ENCODE measurements at places on chromosomes 13 and 19.
A peak's percentile ranks its signal among the peaks of the same experiment; 100 is the strongest.

DNA sequence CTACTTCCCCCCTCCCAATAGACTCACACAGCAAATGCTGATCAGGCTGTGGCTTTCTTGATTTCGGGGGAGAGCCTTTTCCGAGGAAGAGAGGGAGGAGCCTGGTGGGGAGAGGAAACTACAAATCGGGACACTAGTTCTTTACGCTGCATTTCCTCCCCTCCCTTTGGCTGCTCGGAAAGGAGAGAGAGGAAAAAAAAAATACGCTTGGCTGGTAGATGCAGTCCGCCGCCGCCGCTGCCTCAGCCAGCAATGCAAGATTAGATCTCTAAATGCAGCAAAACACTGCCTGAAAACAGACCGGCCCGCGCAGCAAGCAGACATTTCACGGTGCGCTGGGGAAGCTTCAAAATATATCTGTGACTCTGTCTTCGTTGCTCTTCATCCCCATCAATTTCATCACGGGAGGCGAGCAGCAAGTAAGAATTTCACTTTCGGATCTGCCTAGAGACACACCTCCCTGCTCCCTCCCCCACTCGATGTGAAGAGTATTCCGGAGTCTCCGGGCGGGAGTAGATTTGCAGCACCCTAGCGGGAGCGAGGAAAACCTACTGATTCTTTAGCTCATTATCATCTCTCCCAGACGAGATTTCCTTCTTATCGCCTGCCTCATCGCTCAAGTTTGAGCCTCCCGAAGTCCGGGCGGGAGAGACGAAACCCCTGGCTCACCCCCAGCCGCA lies at the start of gene PCDH17:
PCDH17 (plus strand) TSS at position 149 of the 680 bp plus-strand sequence. CDS start 803 bp downstream, outside the sequence.
- peak; percentile 8 for DNase-seq

- DNase-seq = peak; percentile 82
Observed at GRCh38 chr19:771332-771785, 20.4 kb downstream of the MISP start.

DNA sequence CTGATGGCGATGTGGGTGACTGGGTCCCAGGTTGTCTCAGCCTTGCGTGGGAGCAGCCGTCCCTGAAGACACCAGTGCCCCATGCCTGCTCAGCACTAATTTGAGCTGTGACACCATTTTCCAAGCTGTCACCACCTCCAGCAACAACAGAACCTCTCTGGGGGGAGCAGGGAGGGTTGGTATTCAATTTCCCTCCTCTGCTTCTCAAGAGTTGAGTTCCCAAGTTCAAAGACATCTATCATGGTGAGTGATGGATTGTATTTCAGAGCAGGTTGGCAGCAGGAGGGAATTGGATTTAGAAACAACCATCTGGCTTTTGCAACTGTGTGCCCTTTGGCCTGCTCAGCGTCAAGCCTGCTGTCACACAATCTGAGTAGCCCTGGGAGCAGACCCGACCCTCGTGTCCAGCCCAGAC lies 46.9 kb upstream of the UQCRFS1 start:
- no peak for DNase-seq

DNA sequence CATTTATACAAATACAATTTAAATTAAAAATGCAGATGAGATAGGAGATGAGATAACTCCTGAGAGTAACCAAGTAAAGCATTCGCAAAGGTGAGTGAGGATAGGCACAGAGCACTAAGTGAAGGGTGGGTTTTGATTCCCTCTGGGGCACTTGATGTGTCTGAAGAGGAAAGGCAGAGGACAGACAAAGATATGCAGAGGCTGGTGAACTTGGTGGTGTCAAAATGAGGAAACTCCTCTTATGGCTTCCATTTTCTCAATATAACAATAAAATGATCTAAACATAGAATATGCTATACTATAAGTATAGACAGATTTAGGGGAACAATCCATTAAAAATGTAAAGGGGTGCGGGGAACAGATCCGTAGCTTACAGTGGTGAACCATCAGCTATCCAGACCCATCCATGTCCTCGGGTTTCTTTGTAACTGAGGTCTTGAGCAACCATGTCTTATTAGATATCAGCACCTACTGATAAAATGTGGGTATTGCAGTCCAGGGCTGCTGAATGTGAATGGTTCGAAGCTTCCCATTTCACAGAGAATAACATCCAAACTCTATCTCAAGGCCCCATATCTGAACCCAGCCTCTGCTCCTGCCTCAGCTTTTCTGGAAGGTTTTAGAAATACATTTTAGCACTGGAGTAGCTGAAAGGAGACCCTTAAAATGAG lies 73.9 kb upstream of the SLC10A2 start:
- DNase-seq = peak; percentile 1

DNA sequence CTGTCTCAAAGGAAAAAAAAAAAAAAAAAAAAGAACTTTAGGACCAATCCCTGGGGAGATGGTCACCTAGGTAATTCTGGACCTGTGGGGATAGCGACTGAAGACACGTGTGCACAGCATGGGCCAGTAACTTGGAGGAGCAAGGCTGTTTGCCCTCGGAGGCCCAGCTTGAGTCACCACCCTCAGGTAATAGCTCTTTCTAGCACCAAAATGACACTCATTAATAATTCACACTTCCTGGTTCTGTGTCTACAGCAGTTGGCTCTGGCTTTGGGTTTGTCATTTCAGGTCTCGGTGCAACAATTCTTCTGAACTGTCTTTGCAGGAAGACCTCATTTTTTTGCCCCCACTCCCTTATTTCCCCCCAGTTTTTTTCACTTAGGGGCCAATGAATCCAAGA lies 3.9 kb upstream of the ATP11A start:
- DNase-seq = no peak

- no peak for DNase-seq
Observed at GRCh38 chr13:80704369-80704768, 363.4 kb upstream of the SPRY2 start.

DNA sequence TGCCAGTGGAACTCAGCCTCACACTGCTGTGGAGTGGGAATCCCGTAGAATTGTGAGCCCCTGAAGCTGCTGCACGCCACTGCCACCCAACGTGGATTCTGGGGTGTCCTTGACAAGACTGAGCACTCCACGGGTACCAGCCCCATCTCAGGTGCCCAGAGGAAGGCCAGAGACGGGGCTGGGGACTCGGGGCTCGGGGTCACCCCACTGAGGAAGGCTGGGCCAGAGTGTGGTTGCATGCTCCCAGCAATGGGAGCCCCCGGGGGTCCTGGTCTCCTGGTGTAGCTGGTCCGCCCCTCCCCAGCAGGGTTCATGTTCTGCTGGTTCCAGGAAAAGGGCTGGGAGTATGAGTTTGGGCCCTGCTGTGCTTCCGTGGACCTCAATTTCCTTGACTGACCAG lies 15.2 kb downstream of the DAPK3 start:
- no peak for DNase-seq

GRCh38 chr19:55304279-55304978 lies 20.6 kb downstream of the BRSK1 start:
- peak; percentile 80 for DNase-seq

DNA sequence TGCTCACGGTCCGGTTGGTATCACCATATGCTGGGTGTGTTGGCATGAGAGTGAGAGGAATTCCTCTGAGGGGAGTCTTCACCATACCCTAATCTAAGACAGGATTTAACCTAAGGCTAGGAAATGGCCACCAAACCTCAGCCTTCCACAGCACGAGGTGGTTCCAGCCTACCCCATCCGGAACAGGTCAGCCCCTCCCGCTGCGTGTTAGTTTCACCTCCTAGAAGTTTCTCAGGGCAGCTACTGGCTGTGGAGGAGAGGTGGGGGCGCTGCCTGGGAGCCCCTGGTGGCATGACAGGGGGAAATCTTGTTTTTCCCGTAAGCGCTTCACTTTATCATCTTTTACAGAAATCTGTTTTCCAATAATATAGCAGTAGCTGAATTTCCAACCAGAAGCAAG lies 55.1 kb downstream of the RGCC start:
- no peak for DNase-seq

- DNase-seq = no peak
Observed at GRCh38 chr13:78194904-78195639, 276.4 kb upstream of the EDNRB start.

DNA sequence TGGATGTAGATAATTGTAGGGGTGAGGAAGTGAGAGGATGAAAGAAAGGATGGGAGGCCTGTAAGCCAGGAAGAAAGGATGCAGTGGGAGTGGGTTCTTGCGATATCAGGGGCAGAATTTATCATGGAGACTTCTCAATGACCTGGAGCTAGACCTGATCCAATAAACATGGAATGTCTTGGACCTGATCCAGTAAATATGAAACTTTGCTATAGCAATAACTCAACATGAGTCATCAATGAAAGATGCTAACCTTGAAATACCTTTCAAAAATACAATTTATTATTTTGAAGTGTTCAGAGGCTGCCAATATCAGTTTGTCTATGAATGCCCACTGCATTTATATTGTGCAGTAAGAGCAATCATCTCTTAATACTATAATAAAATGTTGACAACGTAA lies 279.5 kb downstream of the POU4F1 start:
- DNase-seq = no peak

DNA sequence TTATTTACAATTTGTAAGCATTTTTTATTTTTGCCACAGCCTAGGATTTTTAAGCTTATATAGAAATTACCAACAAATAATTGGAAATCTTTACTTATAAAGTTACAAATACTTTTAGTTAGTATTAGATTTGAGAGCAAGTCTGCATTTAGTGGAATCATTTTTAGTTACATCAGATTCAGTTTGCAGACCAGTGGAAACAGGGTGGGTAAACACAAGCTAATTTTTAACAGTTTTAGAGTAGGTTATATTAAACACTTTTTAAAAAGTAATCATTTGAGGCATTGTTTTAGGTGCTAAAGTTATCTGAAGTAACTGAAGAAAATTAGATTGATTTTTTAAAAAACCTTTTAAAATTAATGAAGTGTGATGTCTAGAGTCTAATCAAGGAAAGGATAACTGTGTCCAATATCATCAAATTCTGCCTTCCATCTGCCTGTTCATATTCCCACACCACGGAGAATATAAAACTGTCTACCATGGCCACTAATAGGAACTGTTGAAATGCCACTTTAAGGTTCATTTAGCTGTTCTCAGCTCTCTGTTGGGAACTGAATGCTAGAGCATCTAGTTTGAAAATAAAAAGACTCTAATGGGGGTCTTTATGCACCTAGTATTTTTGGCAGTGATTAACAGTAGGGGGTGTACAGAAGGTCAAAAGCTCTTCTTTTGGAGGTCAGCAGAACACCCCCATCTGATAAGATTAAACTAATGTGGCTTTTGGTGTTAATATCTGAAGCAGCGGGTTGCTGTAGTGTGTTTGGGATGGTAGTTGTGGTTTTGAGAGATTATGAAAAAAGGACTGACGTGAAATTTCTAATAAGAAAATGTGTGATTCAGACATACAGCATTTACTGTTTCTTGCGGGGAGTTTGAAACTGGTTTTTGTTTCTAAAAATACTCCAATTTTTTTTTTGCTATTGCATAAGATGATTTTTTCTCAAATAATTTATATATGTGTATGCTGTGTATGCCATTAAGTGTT lies 66.5 kb downstream of the NDFIP2 start:
- peak; percentile 13 for DNase-seq

DNA sequence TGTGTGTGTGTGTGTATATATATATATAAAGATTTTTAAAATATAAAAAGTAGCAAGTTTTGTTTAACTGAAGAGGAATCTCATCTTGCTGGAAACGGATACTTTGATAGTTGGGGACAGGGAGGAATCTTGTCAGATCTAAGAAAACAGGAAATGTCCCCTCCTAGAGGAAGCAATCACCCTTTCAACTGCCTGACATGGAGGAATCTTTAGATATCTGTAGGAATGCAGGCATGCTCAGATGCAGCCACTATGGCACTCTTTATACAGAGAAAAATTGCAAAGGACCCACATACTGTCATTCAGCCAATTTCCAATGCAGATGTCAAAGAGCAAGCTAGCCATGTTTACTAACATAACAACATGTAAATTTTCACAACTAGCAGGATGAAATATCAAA lies 38.8 kb downstream of the ZNF611 start:
- DNase-seq = no peak

DNA sequence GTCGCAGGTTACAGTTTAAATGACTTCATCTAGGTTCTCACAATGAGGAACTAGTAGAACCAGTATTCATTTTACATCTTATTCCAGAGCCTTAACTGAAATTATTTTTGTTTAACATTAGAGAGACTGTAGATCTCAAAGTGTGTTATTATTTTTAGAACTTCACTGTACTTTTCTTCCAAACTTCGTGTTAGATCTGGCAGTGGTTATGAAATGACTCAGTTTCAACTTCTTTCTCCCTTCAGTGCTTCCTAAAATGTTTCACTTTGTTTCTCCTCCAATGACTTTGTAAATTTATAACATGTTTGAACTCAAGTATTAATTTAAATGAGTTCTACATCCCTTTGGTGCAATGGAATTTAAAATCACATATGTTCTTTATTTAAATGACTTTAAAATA lies 139.3 kb downstream of the PCDH9 start:
- no peak for DNase-seq

- DNase-seq = no peak
Observed at GRCh38 chr19:3125900-3126524, 9.8 kb upstream of the GNA15 start.

DNA sequence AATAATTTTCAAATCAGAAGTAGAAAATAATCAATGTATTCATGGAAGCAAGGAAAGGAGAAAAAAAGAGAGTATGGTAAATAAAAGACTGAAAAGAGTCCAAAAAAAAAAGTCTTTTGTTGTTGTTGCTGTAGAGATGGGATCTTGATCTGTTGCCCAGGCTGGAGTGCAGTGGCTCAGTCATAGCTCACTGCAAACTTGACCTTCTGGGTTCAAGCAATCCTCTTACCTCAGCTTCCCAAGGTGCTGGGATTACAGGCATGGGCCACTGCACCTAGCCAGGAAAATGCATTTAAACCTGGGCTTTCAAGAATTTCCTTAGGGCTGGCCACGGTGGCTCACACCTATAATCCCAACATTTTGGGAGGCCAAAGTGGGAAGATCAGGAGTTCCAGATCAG lies 7.0 kb upstream of the MAP3K10 start:
- no peak for DNase-seq

DNA sequence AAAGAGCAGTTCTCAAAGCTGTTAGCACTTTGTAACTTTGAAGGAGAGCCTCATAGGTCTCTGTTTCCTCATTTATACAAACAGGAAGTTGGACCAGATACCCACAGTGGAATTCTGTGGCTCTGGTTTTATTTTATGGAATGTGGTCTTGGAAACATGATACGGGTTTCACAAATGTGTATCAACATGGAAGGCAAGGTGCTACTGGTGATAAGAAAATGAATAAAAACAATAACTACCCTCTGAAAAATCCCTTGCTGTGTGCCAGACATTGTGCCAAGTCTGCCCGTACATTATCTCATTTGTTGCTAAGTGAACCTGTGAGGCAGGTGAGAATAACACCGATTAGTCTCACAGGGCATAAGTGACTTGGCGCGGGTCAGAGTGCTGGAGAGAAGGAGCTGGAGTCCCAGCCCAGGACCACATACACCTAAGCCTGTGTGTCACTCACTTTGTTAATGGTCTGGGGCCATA lies 45.0 kb upstream of the RNF113B start:
- peak; percentile 34 for DNase-seq

DNA sequence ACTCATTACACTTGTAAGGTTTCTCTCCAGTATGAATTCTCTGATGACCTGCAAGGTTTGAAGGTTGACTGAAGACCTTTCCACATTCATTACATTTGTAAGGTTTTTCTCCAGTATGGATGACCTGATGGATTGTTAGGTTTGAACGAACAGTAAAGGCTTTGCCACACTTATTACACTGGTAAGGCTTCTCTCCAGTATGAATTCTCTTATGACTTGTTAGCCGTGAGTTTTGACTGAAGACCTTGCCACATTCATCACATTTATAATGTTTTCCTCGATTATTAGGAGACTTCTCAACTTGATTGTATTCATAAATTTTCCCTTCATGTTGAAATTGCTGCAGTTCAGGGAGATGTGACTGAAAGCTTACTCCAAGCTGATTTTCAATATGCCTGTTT lies 6.8 kb upstream of the ZNF347 start:
- no peak for DNase-seq
